Globus pallidus (tissue), 1 donor: ENCODE measurements at places on chromosomes 3 and 15.
A peak's percentile ranks its signal among the peaks of the same experiment; 100 is the strongest.

- DNase-seq, result peak; percentile 60
Observed at GRCh38 chr3:8443829-8444791, 57.5 kb upstream of the LMCD1 start.

GRCh38 chr3:110608566-110608965 is 463.1 kb upstream of the NECTIN3 start:
- DNase-seq, result no peak

DNA sequence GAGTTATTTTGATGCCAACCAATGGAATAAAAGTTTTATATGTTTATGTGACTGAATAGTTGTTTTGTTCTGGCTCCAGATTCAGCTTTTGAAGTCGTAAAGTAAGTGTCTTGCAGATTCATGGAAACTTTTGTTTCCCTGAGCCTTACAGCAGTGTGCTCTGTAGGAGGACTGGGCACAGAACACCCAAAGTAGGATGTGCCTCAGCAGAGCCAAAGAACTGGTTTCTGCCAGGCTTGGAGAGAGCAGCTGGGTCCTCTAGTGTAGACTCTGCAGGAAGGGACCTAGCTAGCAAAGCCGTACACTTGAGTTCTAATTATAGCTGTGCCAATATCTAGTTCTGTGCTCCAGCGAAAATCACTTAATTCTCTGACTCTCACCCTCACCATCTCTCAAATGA is 261.2 kb upstream of the DNAJC19 start:
- no peak for DNase-seq

DNA sequence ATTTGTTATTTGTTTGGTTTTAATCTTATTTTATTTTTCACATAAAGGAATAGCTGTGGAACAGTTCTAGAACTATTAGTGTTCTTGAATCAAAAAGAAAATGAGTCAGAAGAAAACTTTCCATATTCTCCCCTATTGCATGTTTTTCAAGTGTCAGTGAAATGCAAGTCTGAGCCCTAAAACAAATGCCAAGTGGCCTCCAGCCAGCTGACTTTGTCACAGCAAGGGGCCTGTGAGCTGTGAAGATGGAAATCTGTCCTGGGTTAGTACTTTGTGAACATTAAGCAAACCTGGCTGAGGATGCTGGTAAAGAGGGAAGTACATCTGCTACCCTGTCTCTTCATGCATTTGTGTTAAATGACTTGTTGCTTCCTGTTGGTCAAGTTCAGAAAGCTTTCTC is 14.2 kb downstream of the LRRC49 start:
- no peak for DNase-seq

- DNase-seq, result no peak
Observed at GRCh38 chr3:180351601-180352000, 250.4 kb upstream of the TTC14 start.

DNA sequence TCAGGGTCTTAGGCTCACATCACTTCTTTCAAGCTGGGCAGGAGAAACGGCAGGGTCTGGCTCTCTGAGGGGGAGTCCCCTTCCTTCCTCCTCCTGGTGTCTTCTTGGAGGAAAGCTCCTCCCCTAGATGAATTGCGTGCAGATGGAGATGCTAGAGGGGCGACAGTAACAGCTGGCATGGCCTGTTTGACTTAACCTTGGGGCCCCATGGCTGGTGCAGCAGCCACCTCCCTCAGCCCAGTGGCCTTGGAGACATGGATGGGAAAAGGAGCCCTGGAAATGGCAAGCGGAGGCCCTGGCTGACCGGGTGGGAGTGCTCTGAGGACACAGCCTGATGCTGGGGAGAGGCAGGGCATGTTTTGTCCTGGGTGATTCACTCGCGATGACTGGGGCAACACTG is 20.2 kb downstream of the PAK6 start:
- DNase-seq, result no peak

DNA sequence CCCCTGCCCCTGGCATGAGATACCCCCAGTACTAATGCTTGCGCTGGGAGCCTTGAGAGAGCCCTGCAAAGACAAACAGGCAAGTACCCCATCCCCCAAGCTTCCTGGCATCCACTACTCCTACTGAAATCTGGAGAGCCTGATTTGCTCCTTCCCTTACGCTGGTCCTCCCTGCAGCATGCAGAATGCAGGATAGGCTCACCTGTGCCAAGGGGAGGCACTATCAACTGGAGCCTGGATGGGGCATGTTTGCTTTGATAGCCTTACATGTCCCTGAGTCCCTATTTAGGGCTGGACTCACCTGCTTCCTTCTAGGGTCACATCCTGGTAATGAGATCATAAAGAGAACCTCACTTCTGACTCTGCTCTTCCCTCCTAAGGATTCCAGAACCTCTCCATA is 42.9 kb downstream of the RAB11A start:
- no peak for DNase-seq

- no peak for DNase-seq
Observed at GRCh38 chr3:118781232-118781631, 253.4 kb downstream of the IGSF11 start.

- DNase-seq, result no peak
Observed at GRCh38 chr3:143070977-143071551, 48.5 kb upstream of the CHST2 start.

DNA sequence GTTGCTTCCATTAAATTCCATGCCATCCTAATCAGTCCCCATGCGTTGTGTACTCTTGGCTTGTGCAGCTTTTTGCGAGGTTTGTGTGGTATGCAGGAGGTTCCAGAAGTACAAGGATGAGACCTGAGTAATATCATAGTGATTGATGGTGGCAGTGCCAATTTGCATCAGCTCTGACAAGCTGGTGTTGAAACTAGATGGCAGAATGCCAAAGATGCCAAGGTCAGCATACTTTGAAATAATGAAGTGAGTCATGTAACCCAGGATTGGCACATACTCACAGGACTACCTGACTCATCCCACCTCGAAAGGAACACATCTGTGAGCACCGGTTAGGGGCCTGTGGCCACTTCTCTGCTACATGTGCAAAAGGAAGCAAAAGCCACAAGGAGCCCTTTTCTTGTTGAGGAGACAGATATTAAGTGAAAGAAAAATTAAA is 14.3 kb downstream of the KAT2B start:
- DNase-seq, result no peak

DNA sequence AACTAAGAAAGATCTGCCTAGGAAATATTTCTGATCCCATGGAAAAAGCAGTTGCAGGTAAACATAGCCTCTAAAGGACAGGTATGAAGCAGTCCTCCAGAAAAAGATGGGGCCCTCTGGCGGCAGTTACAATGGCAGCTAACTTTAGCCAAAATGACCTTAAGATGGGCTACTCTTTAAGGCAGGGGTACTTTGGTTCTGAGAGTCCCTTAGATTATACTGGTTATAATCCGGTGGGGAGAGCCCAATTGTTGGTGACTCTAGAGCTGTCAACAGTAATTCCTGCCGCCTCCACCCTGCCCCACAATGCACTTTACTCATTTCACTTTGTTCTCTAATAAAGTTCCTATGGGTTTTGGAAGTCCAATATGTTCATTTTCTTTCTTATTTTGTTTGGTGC is 412.8 kb upstream of the WNT5A start:
- DNase-seq, result no peak

GRCh38 chr3:191342411-191342810 is 12.1 kb upstream of the UTS2B start:
- no peak for DNase-seq

GRCh38 chr3:129520960-129521359 is 7.5 kb upstream of the RHO start:
- no peak for DNase-seq

DNA sequence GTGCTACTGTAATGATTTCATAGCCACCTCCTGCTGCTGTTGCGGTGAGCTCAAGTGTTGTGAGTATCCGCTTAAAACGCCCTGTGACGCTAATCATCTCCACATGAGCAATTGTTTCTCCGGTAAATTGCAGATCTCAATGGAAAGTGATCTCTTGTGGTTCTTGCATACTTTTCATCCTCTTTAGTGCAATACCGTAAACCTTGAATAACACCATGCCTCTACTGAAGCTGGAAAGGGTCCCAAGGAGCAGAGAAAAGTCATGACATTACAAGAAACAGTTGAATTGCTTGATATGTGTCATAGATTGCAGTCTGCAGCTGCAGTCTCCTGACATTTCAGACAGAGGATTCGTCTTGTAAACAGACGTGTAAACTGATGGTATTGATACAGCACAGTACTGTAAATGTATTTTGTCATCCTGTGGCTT is 6.0 kb upstream of the CEMIP start:
- DNase-seq, result no peak

DNA sequence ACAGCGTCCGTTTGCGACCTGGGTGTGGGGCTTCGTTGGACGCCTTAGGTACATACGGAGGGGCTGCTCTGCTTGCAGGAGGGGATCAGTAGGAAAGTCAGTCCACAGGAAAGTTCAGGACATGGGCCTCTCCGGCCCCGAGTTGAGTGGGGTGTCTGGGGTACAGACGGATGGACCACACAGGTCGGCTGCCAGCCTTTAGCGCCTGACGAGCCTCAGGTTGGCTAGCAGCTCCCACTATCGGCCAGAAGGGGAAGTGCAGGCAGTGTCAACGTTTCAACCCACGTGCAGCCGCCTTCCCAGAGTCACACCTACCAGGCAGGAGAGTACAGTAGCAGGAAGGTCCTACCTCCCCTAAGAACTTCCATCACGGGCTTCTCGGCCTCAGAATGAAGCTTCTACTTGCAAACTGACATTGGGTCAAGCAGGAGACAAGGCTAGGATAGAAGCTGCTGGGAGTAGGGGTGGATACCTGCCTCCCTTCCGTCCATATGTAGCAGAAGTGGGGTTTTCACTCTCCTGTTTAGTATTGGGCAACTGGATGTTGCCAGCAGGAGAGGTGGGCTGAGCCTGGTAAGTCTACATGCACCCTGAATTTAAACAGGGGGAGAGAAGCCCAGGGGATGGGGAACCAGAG is 1.8 kb upstream of the SCN5A start:
- peak; percentile 42 for DNase-seq

DNA sequence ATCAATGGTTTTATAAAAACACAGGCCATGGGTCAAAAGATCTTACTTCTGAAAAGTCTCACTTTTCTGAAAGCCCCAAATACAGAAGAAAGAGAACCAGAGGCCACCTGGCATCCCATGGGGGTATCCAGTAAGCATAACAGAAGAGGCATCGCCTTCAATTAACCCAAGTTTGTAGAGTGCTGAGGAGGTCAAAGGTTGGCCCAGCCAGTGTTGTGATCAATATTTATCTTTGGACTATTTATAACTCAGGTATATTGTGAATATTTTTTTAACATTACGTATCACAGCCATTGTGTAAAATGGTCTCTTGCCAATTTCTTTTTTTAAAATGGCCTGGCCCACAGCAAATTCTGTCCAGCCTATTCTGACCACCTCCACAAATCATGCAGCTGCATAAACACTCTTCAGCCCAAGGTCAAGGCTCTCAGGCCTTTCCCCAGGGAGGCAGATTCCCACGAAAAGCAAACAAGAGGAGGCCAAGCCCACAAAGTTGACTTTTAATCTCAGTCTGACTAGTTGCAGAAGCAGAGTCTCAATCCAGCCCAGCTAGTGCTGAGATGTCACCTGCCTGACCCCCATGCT is 26.2 kb upstream of the SPTBN5 start:
- no peak for DNase-seq

GRCh38 chr15:28986726-28987125 is 101.0 kb downstream of the APBA2 start:
- no peak for DNase-seq

DNA sequence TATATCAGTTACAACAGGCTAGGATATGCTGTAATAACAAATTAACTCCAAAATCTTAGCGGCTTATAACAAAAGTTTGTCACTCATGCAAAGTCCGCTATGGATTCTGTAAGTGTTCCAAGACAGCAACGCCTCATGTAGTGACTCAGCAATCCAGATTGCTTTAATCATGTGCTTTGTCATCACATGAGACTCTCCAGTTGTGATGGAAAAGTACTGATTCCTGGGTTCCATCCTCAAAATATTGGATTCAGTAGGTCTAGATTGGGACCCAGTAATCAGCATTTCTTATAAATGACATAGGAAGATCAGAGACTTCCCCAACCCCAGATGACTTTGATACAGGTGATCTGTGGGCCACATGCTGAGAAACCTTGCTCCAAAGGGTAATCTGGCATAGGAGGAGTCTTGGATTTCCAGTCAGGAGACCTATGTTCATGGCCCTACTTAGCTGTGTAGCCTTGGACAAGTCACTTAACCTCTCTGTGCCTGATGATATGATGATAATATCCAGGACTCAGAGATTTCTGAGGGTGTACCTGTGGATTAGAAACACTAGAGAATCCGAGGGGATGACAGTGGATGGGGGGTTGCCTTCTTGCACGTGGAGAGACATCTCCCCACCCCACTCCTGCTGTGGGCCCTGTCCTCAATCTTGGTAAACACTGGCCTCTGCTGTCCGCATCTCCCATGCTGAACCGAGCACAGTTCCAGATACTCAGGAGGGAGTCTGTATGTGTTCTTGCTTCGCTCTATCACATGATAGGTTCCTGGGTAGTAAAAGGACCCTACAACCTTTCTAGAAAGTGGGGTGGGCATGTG is 65.5 kb downstream of the CORO2B start:
- DNase-seq, result peak; percentile 54

DNA sequence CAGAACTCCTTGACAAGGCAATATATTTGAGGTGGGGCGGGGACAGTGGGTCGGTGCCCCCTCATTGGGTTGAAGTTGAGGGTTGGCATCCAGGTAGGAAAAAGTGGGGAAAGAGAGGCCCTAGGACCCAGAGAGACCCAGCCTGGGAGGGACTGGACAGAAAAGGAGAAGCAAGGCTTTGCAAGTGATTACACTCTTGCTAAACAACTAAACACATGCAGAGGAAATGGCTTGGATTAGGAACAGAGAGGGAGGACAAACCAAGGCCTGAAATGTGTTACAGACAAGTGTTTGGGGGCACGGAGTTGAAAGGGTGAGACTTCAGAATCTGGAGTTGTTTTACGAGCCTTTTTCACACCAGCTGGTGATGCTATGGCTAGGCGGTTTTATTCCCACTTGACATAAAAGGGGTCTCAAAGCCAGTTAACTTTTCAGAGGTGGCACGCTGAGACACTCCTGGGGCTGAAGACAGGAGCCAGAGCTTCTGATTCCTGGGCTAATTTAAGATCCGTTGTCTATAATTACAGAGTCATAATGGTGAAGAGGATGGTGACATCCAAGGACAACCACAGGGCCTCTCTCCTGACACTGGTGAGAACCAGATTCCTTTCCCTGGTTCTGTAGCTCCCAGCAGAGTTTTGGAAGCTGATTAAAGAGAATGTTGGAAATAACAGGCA is 7.7 kb upstream of the KCTD6 start:
- no peak for DNase-seq

GRCh38 chr3:377158-377561 is 180.6 kb downstream of the CHL1 start:
- DNase-seq, result no peak
